HS-27A (cell line): ENCODE measurements at places on chromosomes 2 and 18.

DNA sequence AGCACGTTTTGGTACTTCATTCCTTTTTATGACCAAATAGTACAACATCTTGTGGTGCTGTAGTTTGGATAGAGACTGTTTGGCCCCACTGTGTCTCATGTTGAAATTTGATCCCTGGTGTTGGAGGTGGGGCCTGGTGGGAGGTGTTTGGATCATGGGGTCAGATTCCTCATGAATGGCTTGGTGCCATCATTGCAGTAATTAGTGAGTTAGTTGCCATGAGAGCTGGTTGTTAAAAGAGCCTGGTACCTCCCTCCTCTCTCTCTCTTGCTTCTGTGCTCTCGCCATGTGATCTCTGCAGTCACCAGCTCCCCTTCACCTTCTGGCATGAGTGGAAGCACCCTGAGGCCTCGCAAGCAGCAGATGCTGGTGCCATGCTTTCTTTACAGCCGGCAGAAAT, 50.9 kb downstream of the NCAPH start:
- DNase-seq, result no peak

GRCh38 chr18:11999429-11999828, 18.1 kb downstream of the IMPA2 start:
- no peak for DNase-seq

- DNase-seq, result peak; percentile 12
These were observed 4.6 kb downstream of the SP140 start for GRCh38 chr2:230230087-230230486.

- no peak for DNase-seq
These were observed 102.3 kb downstream of the SGPP2 start for GRCh38 chr2:222526480-222527277.

- no peak for DNase-seq
These were observed 75.4 kb downstream of the SP110 start for GRCh38 chr2:230144355-230144754.

DNA sequence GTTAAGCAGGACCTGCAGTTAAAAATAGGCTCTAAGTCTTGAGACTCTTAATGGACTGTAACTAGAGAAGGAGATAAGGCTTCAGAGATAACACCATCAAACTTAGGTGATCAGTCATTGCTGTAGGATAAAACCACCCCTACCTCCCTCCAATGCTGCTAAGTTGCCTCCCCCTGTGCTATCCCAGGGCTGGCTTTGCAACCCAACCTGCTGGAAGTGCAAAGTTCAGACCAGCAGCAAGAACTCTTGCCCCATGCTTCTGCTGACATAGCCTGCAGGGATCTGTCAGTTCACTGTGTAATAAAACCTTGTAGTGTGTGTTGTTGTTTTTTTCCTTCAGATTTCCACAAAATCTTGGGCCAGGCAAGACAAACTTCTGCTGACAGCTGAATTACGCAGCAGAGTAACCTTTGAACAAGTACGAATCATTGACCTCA, 57.4 kb upstream of the EPB41L3 start:
- DNase-seq, result no peak

GRCh38 chr18:11946756-11947155, 34.6 kb upstream of the IMPA2 start:
- no peak for DNase-seq

GRCh38 chr2:46020416-46020815, 276.8 kb upstream of the EPAS1 start:
- no peak for DNase-seq

- no peak for DNase-seq
These were observed 57.8 kb downstream of the CD8B2 start for GRCh38 chr2:106545007-106545406.

GRCh38 chr2:215750763-215751162, 262.6 kb downstream of the MREG start:
- no peak for DNase-seq

DNA sequence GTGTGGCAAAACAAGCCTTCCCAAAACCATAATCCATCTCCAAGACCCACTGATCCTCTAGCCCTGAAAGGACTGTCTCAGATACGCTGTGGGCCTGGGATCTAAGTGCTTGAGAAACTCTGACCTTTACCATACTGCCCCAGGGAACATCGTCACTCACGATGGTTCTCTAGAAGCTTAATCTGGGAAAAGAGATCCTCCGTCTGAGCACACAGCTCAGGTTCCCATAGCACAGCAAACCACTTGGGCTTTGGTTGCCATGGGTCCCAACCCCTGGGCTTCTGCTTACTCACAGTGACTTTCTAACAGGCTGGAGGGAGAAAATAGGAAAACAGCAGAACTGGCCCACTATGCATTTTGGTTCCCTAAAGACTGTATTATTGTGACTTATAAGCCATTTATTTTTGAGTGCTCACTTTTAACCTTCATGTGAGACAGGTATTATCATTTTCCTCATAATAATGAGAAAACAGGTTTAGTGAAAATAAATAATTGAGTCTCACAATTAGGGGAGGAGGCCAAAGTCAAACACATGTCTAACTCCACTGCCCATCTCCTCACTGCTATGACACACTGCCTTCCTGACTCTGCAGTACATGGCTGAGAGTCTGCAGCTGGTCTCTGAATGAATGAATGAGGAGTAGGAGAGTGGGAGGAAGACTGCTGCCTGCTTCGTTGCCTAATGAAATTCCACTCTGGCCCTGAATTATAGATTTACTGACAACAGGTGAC, 46.7 kb downstream of the REEP1 start:
- DNase-seq, result no peak

GRCh38 chr2:7358865-7359447, 441.7 kb downstream of the RNF144A start:
- no peak for DNase-seq

DNA sequence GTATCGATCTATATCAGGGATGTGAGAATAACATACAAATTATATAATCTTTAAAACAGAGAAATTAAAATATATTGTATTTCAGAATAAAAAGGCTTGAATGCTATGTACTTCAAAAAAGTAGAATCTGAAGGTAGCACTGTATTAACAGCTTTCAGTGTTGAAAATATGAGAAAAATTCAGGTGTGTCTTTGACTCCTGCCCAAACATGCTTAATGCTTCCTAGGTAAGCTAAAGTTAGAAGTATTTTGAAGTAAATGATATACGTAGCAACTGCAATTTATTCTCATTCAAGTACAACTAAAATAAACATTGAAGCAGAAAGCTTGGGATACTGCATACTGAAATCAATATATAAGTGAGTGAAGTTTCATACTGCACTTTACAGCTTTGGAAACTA, 1082.0 kb upstream of the ACVR2A start:
- DNase-seq, result no peak

DNA sequence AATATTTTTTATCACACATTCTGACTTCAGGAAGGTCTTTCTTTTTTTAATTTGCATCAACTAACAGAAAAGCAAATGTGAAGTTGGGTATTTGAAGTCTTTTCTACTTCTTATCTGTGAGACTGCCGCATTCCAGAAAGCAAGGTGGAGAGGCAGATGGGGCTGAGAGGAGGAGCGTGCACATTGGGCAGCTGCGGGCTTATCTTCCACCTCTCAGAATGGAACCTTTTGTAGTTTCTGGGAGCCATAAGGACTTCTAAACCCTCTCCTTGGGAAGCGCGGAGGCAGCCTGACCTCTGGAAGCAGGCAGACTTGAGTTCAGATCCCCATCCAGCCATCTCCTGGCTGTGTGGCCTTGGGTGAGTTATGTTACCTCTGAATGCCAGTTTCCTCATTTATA, 3.9 kb downstream of the MAPRE3 start:
- DNase-seq, result no peak

GRCh38 chr2:133266041-133266925, 302.0 kb downstream of the NCKAP5 start:
- DNase-seq, result no peak

- DNase-seq, result no peak
These were observed 35.7 kb downstream of the ODC1 start for GRCh38 chr2:10412380-10412779.

GRCh38 chr18:39325973-39326372, 1760.4 kb upstream of the CELF4 start:
- DNase-seq, result no peak

- peak; percentile 20 for DNase-seq
These were observed 256.8 kb downstream of the RNF152 start for GRCh38 chr18:61635901-61636528.

DNA sequence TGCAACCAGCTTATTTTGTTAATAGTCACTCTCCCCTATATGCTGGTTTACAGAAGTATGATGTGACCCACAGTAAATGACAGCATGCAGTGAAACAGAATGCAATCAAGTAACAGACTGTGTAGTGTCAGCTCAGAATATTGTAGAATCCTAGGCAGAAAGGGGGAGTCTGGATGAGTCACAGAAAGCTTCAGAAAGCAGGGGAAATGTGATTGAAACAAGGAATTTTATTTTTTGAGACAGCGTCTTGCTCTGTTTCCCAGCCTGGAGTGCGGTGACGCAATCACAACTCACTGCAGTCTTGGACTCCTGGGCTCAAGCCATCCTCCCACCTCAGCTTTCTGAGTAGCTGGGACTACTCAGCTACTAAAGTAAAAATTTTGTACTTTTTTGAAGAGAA, 219.9 kb upstream of the FBXO11 start:
- no peak for DNase-seq

DNA sequence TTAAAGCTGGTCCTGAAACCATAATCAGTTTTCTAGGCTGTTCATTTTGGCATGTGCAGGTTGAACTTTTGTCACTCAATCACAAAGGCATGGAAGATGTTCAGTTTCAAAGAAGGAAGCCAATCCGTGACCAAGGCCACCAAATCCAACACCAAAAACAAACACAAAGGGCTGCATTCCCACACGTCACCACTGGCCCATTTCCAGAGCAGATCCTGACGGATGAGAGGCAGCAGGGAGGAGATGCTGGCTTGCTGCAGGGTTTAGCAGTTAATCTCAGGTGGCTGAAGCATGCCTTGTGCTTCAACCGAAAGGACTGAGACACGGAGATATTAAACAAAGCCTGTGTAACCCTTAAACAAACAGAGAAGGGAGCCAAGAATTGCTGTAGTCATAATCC, 191.9 kb upstream of the CTAGE1 start:
- DNase-seq, result no peak

DNA sequence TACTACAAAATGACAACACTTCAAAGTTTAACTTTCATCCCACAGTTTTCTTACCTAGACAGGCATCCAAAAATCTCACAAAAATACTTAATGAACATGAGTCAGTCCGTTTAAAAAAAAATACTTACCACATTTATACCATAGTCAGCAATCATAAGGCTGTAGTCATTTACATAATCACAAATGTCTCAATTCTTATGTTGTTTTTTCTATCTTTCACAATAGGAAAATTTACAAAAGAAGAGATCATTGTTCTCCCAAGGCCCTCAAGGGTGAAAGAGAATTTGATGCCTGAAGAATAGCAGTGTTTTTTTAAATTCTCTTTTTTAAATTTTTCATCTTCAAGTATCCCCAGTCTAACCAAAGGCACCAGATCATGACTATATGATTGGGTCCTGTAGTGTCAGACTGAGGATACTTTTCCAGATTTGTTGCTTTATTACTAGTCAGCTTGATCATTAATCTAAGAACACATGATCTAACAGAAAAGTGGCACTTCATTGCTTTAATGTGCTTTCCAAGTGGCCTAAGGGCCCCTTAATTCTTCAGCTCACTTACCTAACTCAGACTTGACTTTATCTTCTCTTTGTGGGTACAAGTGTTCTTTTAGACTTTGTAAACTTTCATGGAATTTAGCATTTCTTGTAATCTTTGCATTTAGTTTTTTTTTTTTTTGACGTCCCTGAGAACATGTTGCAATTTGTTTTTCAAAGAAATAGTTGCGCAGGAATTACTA, 4.7 kb downstream of the SCYGR5 start:
- no peak for DNase-seq

- no peak for DNase-seq
These were observed 22.6 kb downstream of the ZNF236 start for GRCh38 chr18:76844742-76845477.

DNA sequence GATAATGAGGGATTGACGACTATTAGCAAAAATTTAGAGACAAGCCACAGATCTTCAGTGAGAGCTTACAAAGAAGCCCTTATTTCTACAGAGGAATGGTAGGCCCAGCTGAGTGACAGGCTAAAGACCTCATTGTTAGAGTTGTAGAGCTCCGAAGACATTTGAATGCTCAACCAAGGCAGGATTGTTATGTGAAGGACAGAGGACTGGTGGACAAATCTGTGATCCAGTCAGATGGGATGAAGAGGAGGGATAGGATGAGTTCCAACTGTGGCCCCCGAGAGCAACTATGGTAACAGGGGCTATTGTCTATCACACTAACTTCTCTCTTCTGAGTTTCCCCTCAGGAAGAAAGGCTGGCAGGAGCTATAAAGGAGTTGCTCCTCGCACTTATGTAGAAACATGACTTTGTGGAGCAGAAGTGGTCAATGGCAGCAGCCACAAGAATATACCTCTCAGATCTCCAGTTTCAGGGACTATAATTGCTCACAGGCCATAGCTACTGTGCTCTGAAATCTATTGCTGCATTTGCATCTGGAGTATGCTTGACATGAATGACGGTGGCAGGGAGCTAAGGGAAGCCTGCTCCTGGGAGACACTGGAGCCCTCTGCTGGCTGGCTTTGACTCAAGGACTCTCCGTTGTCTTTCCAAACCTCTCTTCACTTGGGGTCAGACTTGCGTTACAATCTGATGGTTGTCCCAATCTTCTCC, 50.3 kb upstream of the GREB1L start:
- peak; percentile 29 for DNase-seq

DNA sequence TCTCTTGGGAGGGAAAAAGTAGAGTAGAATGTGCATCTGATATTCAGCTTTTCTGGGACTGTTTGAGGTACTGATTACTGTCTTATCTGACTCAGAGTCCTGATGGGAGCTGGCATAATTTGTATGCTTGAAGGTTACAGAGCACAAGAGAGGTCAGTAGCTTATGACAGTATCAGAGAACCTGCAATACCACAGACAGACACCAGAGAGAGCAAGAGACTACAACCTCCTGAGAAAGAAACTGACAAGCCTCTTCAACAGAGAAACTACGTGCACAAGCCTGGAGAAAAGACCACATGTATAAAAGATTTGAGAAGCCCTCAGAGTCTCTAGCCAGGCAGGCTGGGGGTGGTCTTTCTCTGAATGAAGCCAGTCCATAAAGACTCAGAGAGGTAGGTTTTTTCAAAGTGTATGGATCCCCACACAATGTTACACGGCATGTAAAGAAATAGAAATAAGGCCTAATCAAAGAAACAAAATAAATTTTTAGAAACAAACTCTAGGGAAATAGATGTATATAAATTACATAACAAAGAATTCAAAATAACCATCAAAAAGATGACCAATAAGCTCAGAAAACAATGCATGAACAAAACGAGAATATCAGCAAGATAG, 568.3 kb downstream of the LRRTM4 start:
- DNase-seq, result no peak

GRCh38 chr2:16729335-16729734, 63.7 kb upstream of the CYRIA start:
- no peak for DNase-seq

- no peak for DNase-seq
These were observed 303.1 kb downstream of the PTPRM start for GRCh38 chr18:7870266-7870665.

DNA sequence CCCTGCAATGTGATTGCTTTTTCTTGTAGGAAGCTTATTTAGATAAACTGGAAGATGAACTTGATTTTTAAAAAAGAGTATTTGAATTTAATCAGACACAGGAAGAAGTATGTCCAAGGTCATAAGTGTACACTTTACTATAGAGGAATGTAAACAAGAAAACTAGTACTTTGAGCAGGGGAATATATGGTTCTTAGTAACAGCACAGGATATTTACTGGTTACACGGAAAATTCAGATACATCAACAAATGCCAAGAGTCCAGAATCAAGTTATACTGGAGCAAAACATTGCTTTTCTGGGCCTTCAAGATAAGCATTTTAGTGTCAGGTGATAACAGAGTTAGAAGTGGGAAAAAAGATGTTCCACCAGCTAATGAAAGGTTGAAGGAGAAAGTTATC, 75.5 kb downstream of the EFEMP1 start:
- no peak for DNase-seq

- DNase-seq, result no peak
These were observed 46.1 kb upstream of the UBE2F start for GRCh38 chr2:237920673-237921072.
